CD4-positive, alpha-beta T cell treated with Interleukin-6 at 100 ng/mL for 8 hours (primary cell): ENCODE measurements at places on chromosomes 1 and 21.
A peak's percentile ranks its signal among the peaks of the same experiment; 100 is the strongest.

GRCh38 chr1:15088281-15088971 lies 65.1 kb upstream of the TMEM51 start:
- no peak for DNase-seq

GRCh38 chr21:22679207-22679606 lies 1681.0 kb downstream of the NCAM2 start:
- no peak for DNase-seq

DNA sequence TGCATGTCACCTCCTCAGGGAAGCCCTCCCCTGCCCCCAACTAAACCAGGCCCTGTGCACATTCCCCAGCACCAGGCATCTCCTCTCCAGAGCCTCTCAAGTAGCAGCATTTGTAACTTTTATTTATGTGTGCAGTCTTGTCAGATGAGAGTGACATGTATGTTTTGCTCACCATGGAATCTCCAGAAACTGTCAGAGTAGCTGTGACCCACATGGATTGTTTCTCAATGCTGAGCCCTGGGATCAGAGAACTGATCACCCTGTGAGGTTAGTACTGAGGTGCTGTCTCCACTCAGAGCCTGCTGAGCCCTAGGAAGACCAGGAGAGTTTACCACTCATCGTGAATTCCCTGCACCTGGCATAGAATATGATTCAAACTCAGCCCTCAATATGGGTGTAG lies 190.9 kb upstream of the EDN2 start:
- DNase-seq, result no peak

DNA sequence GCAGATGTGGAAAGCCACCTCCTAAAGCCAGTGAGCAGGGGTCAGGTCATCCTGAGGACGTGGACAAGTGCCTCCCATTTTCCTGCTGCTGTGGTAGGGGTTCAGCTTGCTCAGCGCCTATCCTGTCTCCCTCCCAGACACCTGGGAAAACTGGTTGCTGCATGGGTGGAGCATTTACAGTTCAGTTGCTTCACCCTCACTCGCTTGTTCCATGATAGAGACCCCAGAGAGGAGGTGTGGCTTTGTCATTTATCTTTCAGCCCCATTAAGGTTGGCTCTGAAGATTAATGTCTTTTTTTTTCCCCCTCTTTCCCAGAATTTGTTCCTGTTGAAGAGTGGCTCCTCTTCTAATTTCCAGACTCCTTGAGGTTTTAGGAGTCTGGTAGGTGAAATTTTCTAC lies 9.2 kb downstream of the VANGL1 start:
- DNase-seq, result no peak

DNA sequence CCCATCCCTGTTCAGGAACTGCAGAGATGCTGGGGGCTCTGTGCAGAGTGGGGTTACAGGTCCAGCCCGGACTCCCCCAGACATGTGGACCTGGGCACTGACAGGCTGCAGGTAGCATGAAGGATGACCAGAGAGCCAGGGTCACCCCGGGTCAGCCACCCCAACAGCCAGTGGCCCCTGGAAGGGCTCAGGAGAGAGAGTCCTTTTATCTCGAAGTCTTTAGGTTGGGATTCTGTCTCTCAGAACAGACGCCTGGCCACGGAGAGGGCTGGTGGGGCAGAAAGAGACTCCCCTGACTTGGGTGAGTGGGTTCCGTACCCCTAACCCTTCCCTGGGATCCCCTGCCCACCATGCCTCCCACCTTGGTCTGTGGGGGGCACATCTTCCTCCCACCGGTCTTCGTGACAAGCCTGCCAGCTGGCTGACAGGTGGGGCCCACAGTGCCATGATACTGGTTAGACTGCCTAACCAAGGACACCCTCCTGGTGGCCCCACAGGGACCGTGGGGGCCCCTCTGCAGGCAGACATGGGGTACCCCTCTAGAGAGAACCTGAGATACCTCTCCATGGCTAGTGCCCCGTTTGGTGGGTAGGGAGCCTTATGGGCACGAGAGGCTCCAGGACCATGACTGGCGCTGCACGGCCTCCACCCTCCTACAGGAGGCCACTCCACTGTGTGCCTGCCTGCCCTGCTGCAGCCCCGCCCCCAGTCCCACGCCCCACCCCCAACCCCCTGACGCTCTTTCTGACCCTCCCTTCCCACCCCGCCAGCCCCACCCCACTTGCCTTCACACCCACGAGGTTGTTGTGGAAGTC lies 24.2 kb downstream of the WNT9A start:
- DNase-seq, result no peak

GRCh38 chr1:234589064-234589800 lies 20.7 kb downstream of the IRF2BP2 start:
- no peak for DNase-seq

GRCh38 chr1:64019818-64020217 lies 183.6 kb upstream of the UBE2U start:
- DNase-seq, result no peak

DNA sequence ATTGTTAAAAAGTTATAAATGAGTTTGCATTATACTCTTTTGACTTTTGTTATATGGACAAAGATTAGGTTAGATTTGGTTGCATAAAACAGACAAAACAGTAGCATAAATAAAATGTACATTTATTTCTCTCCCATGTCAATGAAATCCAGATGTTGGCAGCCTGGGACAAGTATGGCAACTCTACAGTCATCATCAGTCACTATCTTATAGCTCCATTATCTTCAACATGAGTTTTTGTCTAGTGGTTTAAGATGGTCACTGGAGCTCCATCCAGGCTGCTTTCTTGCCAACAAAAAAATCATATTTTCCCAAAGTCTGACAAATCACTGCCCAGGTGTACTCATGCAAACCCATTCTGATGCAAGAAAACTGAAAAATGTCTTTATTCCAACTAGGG lies 83.8 kb downstream of the CD58 start:
- DNase-seq, result no peak

DNA sequence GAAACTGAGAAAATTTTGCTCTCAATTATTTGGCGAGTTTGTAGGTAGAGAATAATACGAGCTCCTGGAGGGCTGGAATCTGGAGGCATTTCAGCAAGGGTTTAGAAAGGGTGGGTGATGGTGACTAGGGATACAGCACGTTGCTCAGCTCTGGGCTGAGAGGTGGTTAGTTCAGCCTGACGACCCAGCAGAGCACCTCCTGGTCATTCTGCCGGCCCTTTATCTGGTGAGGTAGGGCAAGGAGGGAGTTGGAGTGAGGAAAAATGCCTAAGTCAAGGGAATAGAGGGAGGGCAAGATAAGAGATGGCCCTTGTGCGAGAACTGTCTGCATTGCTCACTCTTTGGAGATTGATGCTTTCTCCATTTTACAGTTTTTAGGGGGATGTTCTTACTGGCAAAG lies 19.1 kb downstream of the GALNT2 start:
- no peak for DNase-seq

- DNase-seq, result no peak
Observed at GRCh38 chr1:213934649-213935048, 53.1 kb upstream of the PROX1 start.

DNA sequence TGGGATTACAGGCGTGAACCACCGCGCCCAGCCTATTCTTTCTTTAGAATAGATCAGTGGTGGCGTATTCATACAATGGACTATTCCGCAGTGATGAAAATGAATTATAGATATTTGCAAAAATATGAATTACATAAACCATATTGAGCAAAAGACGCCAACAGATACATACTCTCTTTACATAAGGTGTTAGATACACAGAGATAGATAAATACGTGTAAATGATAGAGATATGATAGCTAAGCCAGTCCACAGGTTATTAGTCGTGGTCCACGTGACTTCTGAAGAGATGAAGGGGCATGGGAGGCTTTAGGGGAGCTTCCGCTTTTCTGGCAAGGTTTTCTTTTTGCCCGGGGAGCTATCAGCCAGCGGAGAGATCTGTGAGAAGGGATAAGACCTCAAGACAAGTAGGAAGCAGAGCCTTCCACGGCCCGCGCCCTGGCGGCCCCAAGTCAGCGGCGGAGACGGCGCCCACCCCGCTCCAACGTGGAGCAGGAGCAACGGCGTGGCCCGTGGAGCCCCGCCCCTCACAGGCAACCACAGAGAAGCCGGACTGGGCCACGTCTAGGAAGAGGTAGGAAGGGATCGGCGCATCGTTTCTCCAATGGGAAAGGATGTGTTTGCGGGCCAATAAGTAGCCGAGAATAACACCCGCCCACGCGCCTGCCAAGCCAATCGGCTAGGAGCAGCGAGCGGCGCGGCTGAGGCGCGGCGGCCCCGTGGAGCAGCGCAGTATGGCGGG lies at the start of gene MSTO1:
Gene MSTO1 (plus strand): TSS at position 704 of the 742 bp plus-strand sequence. CDS start 31 bp downstream, at position 735.
- peak; percentile 94 for DNase-seq

GRCh38 chr1:39635205-39635870 lies 4.1 kb downstream of the HEYL start:
- no peak for DNase-seq

DNA sequence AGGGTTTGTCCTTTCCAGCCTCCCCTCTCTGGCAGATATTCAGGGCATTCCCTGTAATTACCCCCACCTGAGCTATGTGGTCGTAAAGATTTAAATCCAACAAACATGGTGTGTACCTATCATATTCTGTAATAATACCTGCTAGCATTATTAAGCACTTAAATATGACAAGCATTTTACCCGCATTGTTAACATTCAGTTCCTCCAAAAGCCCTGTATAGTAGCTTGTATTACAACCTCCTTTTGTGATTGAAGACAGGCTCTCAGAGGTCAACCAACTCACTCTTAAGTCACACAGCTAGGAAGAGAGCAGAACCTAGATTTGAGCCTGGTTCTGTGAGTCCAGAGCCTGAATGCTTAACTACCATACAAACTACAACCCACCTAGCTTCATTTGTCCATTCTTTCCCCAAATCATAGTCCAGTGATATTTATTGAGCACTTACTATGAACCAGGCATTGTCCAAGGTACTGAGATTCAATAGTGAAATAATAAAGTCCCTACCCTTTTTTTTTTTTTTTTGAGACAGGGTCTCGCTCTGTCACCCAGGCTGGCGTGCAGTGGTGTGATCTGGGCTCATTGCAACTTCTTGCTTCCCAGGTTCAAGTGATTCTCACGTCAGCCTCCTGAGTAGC lies 13.8 kb upstream of the KDM4A start:
- no peak for DNase-seq

DNA sequence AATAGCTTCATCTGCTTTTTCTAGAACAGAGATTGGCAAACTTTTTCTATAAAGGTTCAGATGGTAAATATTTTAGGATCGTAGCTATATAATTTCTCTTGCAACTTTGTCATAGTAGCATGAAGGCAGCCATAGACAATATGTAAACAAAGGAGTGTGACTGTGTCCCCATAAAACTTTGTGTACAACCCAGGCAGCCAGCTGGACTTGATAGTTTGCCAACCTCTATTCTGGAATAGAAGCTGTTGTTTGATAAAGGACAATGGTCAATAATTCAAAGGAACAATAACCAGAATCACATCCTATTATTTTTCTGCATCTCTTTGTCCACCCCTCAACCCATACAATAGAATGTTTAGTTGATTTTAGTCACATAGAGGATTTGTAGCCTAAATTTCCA lies 286.7 kb downstream of the LMX1A start:
- DNase-seq, result no peak

- DNase-seq, result no peak
Observed at GRCh38 chr1:106515375-106515774, 541.1 kb upstream of the PRMT6 start.

DNA sequence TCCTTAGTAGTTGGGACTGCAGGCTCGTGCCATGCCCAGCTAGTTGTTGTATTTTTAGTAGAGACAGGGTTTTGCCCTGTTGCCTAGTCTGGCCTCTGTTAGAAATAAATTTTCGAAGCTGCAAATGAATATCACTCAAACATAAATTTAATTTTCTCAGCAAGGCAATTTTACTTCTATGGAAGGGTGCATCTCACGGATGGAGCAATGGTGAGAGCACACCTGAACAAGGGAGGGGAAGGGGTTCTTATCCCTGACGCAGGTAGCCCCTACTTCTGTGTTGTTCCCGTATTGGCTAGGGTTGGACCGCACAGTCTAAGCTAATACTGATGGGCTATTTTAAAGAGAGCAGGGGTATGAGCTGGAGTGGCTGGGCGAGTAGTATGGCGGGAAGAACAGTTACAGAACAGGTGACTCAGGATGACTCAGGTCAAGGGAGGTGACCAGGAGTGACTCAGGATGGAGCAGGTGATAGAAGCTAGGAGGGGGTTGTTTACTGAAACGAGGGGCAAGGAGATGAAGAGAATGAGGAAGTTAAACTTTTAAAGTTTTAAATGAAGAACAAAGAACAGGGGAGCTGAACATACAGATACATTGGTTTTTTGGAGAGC lies 7.5 kb downstream of the MDM4 start:
- DNase-seq, result no peak

DNA sequence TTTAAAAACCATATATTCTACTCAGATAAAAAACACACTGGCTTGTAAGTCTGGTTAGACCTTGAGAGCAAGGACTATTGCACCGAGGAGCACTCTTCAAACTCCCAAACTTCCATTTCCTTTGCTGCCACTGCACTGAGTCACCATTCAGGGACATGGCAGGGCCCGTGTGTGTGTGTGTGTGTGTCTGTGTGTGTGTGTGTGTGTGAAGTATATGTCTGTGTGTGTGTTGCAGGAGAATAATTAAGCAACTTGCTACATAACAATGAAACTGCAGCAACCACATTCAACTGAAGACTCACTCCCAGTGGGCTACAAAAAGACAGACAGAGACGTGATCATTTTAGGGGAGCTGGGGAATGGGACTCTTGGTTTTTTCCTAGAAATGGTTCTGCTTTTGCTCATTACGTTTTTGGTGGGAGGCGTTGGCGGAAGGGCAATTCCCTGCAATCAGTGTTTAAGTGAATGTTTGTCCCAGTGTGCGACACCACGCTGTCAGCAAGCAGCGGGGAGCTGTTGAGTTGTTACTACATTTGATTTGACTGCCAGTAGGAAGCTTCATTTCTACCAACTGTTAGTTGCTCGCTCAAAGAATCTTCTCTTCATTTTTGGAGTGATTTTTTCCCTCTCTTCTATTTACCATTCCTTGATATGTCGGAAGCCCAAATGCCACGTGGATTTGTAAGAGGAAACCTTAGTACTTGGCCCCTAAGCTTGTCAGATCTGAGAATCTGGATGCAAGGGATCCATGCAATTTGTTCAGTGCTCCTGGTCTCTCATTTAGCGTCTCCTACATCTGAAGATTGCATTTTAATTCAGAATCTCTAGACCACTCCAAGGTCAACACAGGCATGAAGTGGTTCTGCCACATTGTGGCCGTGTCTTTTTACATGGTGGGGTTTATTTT lies 36.1 kb downstream of the ESRRG start:
- no peak for DNase-seq

DNA sequence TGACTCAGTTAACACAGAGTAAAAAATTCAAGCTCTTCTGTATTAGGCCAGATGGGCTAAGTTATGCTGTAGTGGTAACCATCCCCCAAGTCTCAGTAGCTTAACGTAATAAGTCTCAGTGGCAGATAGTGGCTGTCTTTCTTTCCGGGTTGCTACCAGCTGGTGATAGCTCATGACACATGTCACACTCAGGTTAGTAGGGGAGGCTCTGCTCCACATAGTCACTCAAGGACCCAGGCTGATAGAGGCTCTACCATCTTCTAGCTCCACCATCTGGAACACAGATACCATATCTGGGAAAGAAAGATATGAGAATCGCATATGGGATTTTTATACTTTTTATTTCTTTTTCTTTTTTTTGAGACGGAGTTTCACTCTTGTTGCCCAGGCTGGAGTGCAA lies 16.2 kb upstream of the MEF2D start:
- no peak for DNase-seq

- DNase-seq, result no peak
Observed at GRCh38 chr1:165896277-165896676, 68.9 kb downstream of the UCK2 start.

- peak; percentile 55 for DNase-seq
Observed at GRCh38 chr1:111769517-111770146, 13.9 kb downstream of the DDX20 start.

- no peak for DNase-seq
Observed at GRCh38 chr1:182426442-182427430, 23.2 kb upstream of the RGSL1 start.

- DNase-seq, result no peak
Observed at GRCh38 chr1:95118710-95119109, 1.6 kb downstream of the TLCD4 start.
